ENCODE measurements at places on chromosomes 4 and X.

GRCh38 chr4:117001077-117001476 is 84.3 kb downstream of the TRAM1L1 start:
- no peak for DNase-seq

- no peak for DNase-seq
These were observed 197.3 kb downstream of the CFAP299 start for GRCh38 chr4:80532674-80533333.

GRCh38 chr4:85149676-85150075 is 183.2 kb upstream of the WDFY3 start:
- DNase-seq, result no peak

- DNase-seq, result no peak
These were observed 77.6 kb downstream of the NAT8L start for GRCh38 chr4:2136726-2137125.

- DNase-seq, result no peak
These were observed 11.2 kb upstream of the TFDP3 start for GRCh38 chrX:133229361-133229760.

- DNase-seq, result no peak
These were observed 706.9 kb downstream of the GLUD2 start for GRCh38 chrX:121754301-121754700.

GRCh38 chrX:150680974-150681373 is 12.2 kb upstream of the MTMR1 start:
- no peak for DNase-seq

GRCh38 chrX:41824551-41824950 is 98.8 kb downstream of the CASK start:
- DNase-seq, result no peak

DNA sequence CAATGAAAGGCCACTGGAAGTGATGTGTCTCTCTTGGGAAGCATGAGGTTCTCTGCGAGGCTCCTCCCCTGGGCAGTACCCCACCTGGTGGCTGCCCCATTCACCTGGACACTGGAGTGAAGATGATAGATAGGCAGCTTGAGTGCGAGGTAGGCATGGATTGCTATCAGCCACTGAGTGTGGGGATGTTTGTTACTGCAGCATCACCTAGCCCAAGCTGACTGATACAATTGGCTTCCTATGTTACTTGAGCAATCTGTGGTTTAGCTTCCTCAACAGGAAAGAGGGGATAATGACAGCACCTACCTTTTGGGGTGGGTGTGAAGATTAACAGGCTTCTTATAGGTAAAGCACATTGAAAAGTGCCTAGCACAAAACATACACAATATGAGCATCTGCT is 30.8 kb downstream of the ADRA2C start:
- no peak for DNase-seq

DNA sequence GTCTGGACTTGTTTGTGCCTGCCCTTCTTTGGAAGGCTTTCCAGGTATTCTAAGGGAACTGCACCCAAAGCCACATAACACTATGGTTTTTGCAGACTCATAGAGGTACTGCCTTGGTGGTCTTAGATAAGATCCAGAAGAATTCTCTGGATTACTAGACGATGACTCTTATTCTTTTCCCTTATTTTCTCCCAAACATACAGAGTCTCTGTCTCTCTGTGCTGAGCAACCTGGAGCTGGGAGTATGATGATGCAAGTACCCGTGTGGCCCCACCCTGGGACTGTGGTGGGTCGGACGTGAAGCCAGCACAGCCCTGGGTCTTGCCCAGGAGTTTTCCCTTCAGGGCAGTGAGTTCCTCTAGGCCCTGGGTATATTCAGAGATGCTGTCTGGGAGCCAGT is 1342.4 kb upstream of the TENM3 start:
- DNase-seq, result no peak

DNA sequence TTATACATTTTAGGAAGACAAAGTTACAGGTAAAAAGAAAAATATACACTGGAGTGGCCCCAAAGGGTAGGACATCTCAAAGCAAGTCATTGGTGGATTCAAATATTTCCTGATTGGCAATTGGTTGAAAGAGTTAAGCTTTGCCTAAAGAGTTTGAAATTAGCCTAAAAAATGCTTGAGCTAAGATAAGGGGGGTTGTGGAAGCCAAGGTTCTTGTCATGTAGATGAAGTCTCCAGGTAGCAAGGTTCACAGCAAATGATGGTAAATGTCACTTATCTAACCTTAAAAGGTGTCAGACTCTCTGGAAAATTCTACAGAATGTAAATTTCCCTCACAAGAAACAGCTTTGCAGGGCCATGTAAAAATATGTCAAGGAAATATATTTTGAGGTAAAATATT is 596.7 kb downstream of the FAT4 start:
- no peak for DNase-seq

GRCh38 chr4:94169803-94170372 is 37.8 kb upstream of the SMARCAD1 start:
- no peak for DNase-seq
